ENCODE measurements at places on chromosomes 4 and X.

- DNase-seq, result no peak
These were observed 365.0 kb upstream of the RASGEF1B start for GRCh38 chr4:81836716-81837115.

- DNase-seq, result no peak
These were observed 199.9 kb downstream of the GC start for GRCh38 chr4:71583971-71584370.

- no peak for DNase-seq
These were observed 645 bp upstream of the RAB28 start for GRCh38 chr4:13484749-13485221.

- no peak for DNase-seq
These were observed 124.9 kb upstream of the GUCY1A1 start for GRCh38 chr4:155541716-155542115.

- DNase-seq, result no peak
These were observed 32.4 kb downstream of the SLC2A9 start for GRCh38 chr4:9988933-9989332.

DNA sequence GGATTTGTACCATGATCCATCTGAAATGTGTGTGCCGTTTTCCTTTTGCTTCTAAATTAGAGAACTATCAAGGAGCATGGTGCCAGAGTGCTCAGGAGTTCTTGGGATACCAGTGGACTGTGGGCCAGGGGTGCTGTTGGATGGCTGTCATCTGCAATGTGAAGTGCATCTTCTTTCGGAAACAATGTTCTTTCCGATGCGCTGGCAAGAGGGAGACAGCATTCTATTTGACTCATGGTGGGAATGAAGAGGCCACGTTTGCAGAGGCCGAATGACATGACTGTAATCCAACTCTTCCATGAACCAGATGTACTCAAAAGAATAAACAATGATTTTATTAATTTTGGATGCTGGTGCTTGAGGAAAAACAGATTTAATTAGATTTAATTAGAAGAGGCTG is 45.5 kb downstream of the SORCS2 start:
- DNase-seq, result no peak

GRCh38 chr4:14152834-14153519 is 525.5 kb upstream of the BOD1L1 start:
- no peak for DNase-seq

DNA sequence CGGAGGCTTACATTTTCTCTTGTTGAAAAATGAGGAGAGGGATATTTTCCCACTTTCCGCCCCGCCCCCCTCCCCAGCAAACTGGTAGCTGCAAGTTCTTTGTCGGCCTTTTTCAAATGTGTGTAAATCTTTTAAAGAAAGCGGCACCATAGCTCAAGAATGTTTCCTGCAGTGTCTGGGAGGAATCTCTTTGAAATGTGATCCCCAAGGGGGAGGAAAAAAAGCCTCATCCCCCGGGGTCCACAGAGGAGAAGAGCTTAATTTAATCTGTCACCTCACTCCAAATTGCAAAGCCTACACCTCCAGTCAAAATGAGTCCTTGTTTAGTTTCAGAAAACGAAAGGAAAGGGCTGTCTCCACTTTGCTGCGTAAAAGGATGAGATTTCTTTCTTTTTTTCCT is 34.8 kb downstream of the ASMT start:
- no peak for DNase-seq

DNA sequence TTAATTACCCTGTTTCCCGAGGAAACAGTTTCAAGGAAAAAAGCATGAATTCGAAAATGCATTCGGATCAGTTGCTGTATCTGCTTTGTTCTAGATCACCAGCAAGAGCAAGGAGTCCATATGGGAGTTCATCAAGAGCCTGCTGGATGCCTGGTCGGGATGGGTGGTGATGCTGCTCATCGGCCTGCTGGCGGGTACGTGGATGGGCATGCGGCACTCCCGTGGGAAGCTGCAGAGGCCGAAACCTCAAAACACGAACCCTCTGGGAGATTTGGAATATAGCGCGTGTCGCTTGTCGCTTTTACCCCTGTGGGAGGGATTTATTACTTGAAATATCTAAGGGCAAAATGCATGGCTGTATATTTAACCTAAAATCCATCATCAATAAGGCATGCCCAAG is 30.6 kb downstream of the CLCN4 start:
- DNase-seq, result no peak

All from stimulated activated CD4-positive, alpha-beta T cell treated with anti-CD3 and anti-CD28 coated beads, TNF-alpha, amount 100 ng/mL, for 1 hour (primary cell).